CD14-positive monocyte (primary cell): ENCODE measurements at places on chromosomes 1 and 21. TPM values are rescaled to one million over a fixed set of nuclear protein-coding genes. Genes with fewer than 3 reads are reported as not detected.

GRCh38 chr1:233707880-233708815 lies 94.2 kb downstream of the KCNK1 start:
- DNase-seq: no peak

DNA sequence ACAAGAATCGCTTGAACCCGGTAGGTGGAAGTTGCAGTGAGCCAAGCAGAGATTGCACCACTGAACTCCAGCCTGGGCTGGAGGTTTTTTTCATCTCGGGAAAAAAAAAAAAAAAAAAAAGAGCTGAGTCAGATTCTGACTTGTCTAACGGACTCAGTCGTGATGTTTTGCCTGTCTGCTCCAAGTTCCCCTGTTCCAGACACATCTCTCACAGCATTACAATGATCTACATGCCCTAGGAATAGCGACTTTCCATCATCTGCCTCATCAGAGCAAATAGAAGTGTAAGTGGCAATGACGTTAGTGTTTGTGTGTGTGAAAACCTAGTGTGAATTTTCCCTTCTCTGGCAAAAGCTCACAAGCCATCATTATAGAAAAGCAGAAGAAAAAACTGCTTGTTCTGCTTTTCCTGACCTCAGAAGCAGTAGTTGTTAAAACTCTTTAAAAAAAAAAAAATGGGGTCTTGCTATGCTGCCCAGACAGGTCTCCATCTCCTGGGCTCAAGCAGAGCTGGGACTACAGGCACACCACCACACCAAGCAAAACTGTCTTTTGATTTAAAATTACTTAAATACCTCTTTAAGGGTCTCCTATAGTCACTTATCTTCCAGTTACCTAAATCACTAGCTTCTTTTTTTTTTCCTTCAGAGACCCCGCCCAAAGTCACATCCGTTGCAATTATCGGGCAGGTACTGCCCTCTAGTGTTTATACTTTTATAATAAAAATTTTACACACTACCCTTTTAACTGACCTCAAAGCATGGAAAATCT lies 37.3 kb downstream of the PLEKHO1 start:
- DNase-seq: peak; percentile 91

DNA sequence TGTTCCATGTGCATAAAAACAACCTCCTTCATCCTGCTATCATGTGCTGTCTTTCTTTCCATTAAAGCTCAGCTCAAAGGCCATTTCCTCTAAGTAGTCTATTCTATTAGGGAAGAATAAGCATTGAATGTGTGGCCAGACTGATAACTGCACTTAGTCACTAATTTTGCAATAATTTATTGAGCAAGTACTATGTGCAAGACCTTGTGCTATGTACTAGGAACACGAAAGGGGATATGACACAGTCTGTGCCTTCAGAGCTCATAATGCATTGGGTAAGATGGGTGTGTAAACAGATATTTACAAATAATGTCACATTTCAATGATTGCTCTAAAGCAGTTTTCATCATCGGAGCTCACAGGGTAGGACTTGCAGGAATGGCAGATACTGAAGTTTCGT lies 54.2 kb downstream of the NMNAT2 start:
- peak; percentile 97 for DNase-seq

DNA sequence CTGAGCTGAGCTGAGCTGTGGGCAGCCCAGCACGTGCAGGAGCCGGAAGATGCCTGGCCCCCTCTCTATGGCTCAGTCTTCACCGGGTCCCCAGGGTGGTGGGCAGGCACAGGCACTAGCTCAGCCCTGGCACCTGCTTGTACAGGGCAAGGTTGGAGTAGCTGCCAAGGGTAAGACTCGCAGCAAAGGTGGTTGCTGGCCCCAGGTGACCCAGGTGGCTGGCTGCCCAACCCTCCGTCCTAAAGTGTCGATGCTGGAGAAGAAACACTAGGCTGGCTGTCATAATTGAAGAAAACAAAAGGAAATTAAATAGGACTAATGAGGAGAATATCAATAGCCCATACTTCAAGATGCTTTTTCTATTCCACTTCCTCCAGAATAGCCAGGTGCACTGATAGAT lies 77.1 kb upstream of the ACTL8 start:
- no peak for DNase-seq

Gene FGR
- polyA plus RNA-seq: 1,340 and 1,526 TPM in 2 replicates

DNA sequence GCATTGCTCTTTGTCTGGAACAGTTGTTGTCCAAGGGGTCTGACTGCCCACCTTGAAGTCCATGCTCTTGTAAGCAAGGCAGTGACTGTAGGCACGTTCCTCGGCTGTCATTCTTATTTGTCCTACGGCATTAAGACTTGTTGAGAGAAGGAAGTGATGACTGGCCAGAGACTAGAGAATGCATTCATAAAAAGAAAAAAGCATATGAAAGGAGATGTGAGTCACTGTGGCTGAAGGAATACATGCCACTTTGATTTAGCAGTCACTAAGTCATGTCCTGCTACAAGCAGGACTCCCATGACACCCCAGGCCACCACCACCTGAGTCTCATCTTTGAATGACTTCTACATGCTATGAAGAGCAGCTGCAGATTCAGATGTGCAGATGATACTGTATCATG lies 50.5 kb downstream of the CNN3 start:
- DNase-seq: no peak
